ENCODE measurements at places on chromosomes 2 and 18.
A peak's percentile ranks its signal among the peaks of the same experiment; 100 is the strongest.

DNA sequence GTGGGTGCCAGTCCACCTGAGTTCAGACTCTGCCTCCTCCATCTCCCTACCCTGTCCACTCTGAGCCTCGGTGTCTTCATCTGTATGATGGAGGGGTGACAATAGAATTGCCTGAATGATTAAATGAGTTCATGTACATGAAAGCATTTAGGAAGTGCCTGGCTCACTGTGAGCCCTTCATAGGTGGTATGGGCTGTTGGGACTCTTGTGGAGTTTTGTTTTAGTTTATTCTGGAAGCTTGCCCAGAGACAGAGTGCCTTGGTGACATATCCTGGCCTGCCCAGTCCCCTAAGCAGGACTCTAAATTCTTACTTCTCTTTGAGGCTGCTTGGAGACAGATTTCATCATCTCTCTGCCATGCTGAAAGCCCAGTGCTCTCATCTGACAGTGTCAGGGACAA lies 24.5 kb upstream of the GIGYF2 start:
- DNase-seq, result no peak

- no peak for DNase-seq
Measured at GRCh38 chr2:46942891-46943626, 27.5 kb upstream of the MCFD2 start.

- DNase-seq, result no peak
Measured at GRCh38 chr2:141062031-141062430, 1068.8 kb downstream of the LRP1B start.

DNA sequence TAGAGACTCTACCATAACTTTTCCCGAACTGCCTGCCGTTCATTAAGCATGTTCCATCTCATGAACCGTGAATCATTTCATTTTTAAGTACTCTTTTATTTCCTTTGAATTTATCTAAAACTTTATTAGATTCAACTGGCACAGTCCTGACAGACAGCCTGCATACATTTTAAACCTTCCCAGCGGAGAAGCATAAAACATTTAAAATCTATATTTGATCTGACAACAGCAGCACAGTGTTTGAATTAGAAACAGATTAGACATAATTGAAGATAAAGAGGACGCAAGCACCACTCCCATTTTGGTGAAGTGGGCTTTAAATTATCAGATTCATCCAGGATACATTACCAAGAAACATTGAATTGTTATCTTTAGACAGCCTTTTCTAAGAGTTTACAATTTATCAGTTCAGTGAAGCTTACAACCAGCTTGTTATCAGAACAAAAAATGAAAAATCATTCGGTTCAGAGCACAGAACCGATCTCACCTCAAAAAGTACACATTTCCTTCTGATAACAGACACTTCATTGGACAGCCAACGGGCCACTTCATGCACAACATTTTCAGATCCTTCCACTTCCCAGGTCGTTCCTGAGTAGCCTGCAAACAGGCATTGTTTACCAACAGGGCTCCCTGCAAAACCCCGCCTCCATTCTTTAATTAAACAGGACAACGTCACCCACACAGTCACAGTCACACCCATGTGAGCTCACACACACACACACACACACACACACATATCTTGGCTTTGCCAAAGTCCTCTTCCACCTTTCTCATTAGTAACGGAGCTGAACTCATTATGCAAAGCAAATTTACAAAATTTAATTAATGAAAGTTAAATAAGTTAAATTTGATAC lies 171.2 kb downstream of the SP3 start:
- peak; percentile 44 for DNase-seq

GRCh38 chr18:3605486-3605952 lies 155.5 kb downstream of the TGIF1 start:
- no peak for DNase-seq

DNA sequence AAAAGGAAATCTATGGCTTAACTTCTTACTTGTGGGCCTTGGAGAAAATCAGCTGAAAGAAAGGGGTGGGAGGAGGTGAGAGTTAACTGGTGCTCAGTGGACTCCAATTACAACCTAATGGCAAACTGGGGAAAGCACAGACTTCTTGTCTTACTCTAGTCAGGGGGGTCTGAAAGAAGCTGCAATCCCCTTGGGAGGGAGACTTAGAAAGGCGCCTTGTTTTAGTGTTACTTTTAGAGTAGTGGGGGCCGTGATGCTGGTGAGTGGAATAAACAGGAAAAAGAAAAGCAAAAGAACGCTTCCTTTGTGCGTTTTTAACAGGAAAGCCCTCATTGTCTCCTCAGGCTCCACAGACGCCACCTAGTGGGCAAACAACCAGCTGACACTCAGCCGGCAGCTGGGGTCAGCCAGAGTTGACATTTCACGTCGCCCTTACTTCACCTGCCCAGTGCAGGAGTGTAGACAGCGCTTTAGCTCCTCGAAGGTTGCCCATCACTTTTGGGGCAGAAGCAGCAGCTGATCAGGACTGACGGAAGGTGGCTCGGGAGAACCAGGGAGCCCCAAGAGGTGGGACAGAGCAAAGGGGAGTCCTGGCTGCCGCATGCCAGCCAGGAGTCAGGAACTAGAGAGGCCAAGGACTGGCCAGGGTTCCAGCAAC lies 55.9 kb upstream of the GORASP2 start:
- DNase-seq, result peak; percentile 64

Measured in epithelial cell of esophagus (primary cell).